Forelimb muscle (tissue), 1 donor: ENCODE measurements at places on chromosomes 1 and 21.

- no peak for DNase-seq
These were observed 19.8 kb downstream of the SMIM12 start for GRCh38 chr1:34839526-34840305.

DNA sequence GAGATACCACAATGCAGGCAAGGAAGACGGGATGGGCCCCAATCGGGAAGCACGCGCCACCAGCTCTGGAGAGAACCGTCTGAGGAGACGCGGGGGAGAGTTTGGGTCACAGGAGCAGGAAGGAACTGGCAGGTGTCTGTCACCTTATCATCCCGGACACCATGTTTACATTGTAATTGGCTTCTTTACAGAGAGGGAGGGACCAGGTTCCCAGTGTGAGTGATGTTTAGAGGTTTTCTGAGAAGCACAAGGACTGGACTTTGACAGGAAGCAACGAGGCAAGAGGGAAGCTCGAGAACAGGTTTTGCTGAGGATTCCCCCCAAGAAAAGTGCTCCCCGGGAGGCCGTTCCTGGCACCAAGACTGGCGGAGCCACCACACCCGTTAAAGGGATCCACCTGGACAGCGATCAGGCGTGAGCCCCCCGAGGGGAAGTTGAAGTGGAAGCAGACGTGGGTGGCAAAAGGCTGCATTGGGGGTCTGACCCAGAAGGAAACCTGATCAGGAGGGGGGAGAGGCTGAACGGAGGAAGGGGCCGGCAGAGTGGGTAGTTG lies 957 bp downstream of the EPS15 start:
- DNase-seq, result no peak

GRCh38 chr1:15139654-15140350 lies 13.7 kb upstream of the TMEM51 start:
- DNase-seq, result no peak

DNA sequence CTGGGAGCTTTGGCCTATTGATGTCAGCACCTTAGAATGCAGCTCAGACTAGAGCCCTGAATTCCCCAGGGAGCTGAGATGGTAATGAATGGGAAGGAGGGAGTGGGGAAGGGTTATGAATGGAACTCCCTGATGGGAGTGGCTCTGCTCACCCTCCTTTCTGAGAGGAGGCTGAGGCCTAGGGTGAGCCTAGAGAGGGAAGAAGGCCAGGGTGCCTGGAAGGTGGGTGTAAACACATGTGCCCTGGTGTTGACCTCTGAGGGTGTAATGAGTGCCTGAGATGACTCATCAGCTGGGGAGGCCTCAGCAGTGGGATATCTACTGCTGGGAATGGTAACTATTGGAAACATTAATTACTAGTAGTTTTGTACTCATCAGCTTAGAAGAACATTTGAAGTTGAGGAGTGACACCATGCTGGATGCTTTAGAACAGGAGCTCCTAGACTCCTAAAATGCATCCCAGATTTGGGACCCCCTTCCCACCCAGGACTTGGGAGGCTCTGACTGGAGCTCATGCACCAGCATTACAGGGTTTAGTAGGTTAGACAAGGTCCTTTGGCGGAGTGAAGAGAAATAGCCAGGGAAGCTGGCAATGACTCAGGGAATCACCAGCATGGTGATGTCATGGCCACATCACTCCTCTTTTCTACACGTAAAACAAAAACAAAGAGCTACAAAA lies 16.0 kb upstream of the PIGV start:
- DNase-seq, result no peak

DNA sequence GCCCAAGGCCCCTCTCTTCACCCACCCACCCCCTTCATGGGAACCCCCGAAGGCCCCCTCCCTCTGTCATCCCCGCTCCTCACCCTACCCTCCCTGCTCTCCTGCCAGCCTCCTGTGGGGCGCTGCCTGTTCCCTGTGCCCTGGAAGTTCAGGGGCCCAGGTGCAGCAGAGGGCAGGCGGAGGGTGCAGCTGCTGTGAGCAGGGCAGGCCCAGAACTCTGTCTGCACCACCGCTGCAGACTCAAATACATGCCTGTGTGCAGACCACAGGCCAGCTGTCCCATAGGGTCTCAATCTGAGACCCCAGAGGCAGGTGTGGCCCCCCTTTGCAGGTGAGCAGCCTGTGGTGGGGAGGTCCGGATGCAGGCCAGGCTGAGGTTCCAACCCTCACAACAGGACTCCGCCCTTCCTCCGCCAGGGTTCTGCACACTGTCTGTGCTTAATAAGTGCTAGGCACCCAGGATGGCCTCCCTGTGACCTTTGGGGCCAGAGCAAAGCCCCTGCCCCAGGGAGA lies 62.5 kb downstream of the WNT9A start:
- no peak for DNase-seq

GRCh38 chr1:19310061-19310460 lies 1.9 kb downstream of the AKR7A2 start:
- no peak for DNase-seq

DNA sequence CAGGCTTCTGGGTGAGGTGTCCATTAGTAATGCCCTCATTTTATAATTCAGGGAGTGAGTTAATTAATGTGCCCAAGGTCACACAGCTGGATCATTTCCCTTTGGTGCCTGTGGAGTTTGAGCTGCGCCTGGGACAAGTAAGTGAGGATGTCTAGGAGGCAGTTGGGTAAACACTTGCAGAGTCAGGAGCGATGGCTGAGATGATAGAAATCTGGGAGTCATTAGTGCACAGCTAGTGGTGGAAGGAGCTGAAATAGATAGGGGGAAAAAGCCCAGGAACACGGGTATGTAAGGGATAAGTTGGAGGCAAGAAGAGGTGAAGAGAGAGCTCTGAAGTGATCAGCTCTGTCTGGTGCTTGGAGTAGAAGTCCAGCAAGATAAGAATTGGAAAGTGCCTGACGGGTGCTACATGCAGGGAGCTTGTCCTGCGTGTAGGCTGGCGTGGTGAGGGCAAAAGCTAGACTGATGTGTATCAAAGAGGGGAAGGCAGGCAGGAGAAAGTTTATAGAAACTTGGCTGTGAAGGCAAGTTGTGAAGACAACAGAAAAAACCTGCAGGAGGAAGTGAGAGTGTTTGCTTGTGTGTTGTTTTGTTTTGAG lies 1.7 kb upstream of the SCAF4 start:
- DNase-seq, result no peak

GRCh38 chr1:171984850-171985485 lies 143.7 kb downstream of the DNM3 start:
- DNase-seq, result no peak

DNA sequence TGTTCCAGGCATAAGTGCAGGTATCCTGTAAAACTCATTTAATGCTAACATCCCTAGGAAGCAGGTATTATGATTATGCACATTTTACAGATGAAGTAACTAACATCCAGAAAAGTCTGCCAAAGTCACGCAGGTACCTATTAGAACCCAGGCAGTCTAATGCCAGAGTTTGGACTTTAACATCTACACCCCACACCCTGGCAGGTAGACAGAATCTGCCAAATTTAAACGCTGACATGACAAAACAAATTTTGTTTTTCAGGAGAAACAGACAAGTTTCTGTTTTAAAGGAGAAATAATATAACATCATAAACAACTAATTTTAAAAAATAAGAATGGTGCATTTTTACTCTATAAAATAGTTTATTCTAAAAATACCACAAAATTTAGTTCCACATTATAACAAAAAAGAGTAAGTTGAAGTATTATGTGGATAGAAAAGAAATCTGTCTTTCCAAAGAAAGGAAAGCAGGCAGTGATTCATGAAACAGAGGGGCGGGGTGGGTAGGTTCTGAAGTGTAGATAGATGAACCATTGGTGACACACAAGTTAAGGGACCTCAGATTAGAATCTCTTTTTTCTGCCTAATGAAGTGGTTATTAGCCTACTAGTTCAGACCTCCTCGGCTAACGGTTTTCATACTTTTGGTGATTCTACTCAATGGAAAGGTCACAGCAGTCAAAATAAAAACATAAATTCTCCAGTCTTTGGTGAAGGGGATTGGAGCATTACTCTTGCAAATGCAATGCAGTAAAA lies 1.7 kb downstream of the ASPM start:
- DNase-seq, result no peak

DNA sequence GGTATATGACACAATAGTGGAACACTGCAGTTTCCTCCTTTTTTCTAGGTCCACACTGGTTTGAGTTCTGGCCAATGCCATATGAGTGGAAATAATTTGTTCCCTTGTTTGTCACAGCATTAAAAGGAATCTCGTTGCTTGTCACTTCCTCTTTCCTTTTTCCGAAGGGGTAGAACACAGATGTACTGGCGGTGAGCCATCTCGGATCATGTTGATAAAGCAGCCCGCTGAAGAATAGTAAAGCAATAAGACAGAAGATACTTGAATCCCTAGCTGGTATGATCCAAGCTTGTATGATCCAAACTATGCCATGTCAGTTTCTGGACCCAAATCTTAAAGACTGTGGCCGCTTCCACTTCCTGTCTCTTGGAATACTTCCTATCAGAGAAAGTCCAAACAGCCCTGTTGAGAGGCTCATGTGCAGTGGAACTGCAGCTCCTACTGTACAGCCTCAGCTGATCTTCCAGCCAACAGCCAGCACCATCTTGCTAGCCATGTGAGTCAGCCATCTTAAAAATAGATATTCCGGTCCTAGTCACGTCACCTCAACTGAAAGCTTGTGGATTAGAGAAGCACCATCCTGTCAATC lies 40.3 kb downstream of the CFHR5 start:
- DNase-seq, result peak; percentile 4

- DNase-seq, result no peak
These were observed 18.0 kb downstream of the SLAMF1 start for GRCh38 chr1:160628799-160629263.

DNA sequence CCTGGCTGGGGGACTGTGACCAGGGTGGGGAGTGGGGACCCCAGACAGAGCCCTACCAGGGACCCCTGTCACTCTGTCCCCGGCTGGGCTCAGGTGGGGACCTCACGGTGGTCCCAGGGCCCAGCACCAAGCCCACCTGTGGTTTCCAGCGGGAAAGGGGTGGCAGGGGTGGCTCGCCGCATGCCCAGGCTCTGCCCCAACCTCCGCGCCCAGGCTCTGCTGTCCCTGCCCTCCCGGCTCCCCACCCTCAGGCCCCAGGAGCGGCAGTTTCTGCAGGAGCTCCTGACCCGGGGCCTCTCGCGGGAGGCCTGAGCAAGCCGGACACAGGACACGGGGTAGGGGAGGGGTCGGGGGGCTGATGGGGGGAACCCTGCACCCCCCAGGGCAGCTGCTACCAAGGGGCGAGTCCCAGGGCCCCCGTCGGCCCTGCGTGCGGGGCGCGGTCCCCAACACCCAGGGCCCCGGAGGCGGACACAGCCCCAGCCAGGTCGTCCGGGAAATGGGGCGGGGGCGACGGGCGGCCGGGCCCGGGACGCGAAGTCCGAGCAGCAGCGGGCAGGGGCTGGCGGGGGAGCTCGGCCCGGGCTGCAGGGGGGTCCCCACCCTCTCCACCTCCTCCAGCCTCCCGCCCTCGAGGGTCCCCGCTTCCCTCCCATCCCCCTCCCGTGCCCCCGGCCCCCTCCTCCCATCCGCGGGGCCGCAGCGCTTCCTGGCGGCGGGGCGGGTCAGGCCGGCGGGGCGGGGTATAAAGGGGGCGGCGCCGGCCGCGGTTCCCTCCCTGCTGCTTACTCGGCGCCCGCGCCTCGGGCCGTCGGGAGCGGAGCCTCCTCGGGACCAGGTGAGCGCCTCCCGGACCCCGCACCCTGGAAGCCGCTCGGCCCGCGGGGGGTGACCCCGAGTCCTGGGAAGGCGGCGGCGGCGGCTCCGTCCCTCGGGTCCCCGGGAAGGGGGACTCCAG lies at the start of gene COL6A2:
TSS of gene COL6A2 (plus strand) at position 777 of the 958 bp plus-strand sequence.
- DNase-seq, result no peak

DNA sequence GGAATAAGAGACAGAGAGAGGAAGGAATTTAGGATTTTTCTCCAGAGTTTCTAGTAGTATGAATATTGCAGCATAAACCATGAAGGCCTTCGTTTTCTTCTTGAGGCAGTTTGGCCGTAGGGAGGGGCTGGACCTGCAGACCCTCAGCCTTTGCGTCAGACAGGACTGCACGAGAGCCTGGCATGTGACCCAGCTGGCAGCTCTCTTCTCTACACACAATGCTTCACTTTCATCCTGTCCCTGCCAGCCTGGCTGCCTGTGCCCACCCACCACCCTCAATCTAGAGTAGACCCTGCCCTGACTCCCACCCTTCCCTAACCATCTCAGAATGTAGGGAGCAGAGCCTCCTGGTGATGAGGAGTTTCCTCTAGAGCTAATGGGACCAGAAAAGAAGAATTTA lies 1.6 kb downstream of the CA14 start:
- no peak for DNase-seq

DNA sequence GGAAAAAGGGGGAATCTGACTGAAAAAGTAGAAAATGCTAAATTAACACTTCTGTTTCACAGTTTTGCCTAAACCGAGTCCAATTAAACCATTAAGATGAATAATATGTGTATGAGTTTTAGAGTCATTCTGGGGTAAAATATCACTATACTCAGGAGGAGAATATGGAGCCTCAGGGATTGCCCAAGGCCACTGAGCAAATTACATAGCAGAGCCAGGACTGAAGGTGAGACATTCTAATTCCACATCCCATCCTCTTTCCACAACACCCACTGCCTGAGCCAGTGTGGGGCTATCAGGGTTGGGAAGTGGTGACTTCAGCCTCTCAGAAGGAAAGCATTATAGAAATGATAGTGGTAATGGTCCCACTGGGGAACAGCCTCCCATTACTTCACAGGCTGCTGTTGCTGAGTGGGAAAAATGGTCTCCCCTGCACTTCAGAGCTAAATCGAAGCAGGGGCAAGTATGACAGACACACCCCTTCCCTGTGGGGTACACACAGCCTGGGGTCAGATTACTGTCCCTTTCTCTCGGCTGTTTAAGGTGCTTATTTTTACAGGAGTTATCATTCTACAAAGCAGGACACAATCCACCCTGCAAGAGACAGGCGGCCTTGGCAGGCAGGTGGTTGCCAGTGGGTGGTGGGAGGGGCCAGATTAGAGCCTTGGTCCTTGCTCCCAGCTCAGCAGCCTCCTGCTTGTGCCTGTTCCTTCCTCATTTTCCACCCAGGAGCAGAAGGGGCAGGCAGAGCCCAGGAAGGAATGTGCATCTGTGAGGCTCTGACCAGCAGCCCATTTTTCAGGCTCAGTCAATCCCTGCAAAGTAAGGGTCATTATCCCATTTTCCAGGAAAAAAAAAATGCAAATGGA lies 9.5 kb upstream of the BCAR3 start:
- no peak for DNase-seq

GRCh38 chr1:94027721-94028515 lies 93.0 kb downstream of the ABCA4 start:
- no peak for DNase-seq

- no peak for DNase-seq
These were observed 479.0 kb downstream of the SIPA1L2 start for GRCh38 chr1:232150770-232151548.

DNA sequence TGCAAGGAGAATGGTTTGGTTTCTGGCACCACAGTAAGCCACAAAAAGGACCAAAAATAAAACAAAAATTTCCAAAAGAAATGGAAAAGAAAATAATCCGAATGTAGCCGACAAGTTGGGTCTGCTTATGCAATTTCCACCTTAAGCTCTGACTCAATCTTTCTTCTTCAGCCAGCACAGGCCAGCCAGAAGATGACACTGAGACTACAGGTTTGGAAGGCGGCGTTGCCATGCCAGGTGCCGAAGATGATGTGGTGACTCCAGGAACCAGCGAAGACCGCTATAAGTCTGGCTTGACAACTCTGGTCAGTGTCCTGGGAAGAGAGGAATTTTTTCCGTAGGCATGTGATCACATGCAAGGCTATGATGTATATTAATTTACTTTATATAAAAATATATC lies 23.4 kb downstream of the PDPN start:
- DNase-seq, result no peak
